Hematopoietic multipotent progenitor cell treated with erythropoietin and hydrocortisone succinate and interleukin-3 and kit ligand, for 4 days (in vitro differentiated cells): ENCODE measurements at places on chromosomes 5 and 9.
A peak's percentile ranks its signal among the peaks of the same experiment; 100 is the strongest.

- no peak for DNase-seq
Observed at GRCh38 chr9:100092066-100092465, 6.7 kb downstream of the ERP44 start.

GRCh38 chr5:157611571-157612476 is 36.2 kb upstream of the ADAM19 start:
- DNase-seq = no peak

DNA sequence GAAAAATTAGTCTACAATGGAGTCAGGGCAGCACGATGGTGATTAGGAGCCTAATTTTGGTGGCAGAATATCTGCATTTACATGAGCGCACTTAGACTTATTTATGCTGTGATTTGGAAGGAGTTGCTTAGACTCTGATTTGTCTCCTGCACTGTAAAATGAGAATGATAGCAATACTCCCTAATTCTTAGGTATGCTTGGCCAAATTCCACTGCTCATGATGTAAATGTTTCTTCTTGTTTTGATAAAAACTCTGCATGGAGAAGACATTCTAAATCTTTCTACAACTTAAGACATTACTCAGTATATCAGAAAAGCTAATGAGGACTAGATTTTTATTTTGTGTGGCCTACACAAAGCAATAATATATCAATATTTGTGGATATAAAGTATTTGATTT is 205.4 kb downstream of the CDH18 start:
- DNase-seq = no peak

- no peak for DNase-seq
Observed at GRCh38 chr5:74667396-74667795, 17.6 kb upstream of the HEXB start.

DNA sequence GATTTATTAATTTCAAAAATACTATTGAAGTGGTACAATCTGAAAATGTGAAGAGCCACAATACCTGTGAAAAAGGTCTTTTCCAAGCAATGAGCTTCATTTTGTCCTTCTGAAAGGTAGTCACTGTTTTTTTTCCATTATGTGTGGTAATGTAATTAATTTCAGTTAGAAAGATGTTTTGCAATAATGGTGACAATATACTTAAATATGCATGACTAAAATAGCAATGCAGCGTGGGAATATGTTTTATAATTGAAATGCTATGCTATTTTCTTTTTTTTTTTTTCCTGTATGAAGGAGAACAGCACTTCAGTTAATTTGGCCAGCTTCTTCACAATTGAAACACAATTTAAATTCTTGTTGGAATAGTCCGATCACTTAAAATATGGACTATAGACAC is 41.9 kb downstream of the NPR3 start:
- DNase-seq = no peak

DNA sequence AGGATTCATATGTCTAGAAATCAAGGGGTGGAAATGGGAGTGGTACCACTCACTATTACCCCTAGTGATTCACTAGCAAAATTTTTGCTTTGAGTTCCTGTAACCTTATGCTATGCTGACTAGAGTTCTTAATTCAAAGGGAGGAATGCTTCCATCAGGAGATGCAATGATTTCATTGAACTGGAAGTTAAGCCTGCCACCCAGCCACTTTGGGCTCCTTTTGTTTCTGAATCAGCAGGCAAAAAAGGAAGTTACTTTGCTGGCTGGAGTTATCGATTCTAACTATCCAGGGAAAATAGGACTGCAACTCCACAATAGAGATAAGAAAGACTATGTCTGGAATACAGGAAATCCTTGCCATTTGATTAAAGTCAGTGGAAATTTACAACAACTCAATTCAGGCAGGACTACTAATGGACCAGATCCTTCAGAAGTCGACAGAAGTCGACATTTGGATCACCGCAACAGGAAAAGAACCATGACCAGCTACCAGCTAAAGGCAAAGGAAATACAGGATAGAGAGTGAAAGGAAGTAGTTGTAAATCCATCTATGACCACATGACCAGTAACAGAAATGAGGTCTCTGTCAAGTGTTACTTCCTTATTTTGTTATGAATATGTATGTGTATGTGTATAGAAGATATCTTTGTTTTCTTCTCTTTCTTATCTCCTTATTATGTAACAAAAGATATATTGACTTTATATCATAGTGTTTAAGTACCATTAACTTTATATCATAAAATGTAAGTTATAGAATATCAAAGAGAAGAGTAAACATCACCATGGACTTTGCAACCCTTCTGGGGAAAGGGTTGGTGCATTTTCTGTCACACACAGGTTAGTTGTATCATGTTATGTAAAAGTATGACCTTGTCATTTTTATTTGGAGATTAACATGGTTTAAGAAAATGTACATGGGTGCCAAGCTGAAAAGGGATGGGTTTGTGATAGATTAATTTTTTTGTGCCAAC is 198.7 kb upstream of the HAPLN1 start:
- DNase-seq = peak; percentile 42

GRCh38 chr9:27195191-27195590 is 86.2 kb downstream of the TEK start:
- no peak for DNase-seq

- DNase-seq = peak; percentile 83
Observed at GRCh38 chr9:69811351-69811868, 9.2 kb upstream of the CFAP95 start.

GRCh38 chr5:142644640-142645361 is 41.1 kb downstream of the FGF1 start:
- no peak for DNase-seq

- DNase-seq = no peak
Observed at GRCh38 chr9:109264877-109265587, 55.8 kb downstream of the EPB41L4B start.
